DMS79 treated with DMSO at 0.1 percent for 48 hours (cell line): ENCODE measurements at places on chromosomes 6 and 20.

- no peak for DNase-seq
Observed at GRCh38 chr6:8137529-8137939, 35.2 kb upstream of the EEF1E1 start.

GRCh38 chr20:50318710-50319109 lies 128.1 kb downstream of the CEBPB start:
- no peak for DNase-seq

DNA sequence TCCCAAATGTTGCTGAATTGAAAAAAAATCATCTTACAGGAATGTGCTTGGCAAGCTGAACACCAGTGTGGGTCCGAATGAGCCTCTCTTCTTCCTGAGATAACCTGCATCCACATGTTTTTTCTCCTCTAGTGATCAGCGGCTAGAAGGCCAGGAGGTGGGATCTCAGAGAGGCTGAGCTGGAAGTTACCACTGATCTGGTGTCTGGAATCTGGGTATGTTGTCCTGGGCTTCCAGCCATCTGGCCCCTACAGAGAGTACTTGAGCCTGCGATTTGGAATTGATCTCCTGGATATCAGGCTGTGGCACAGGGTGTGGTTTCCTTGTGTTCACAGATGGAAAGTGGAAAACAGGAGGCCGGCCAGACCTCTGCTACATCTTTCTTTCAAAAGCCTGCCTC lies 35.9 kb downstream of the SULF2 start:
- DNase-seq, result no peak

DNA sequence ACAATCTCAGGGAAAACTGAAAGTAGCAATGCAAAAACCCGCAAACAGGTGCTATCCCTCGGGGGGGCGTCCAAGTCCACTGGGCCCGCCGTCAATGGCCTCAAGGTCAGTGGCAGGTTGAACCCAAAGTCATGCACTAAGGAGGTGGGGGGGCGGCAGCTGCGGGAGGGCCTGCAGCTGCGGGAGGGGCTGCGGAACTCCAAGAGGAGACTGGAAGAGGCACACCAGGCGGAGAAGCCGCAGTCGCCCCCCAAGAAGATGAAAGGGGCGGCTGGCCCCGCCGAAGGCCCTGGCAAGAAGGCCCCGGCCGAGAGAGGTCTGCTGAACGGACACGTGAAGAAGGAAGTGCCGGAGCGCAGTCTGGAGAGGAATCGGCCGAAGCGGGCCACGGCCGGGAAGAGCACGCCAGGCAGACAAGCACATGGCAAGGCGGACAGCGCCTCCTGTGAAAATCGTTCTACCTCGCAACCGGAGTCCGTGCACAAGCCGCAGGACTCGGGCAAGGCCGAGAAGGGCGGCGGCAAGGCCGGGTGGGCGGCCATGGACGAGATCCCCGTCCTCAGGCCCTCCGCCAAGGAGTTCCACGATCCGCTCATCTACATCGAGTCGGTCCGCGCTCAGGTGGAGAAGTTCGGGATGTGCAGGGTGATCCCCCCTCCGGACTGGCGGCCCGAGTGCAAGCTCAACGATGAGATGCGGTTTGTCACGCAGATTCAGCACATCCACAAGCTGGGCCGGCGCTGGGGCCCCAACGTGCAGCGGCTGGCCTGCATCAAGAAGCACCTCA lies 166.3 kb downstream of the DTNBP1 start:
- no peak for DNase-seq

DNA sequence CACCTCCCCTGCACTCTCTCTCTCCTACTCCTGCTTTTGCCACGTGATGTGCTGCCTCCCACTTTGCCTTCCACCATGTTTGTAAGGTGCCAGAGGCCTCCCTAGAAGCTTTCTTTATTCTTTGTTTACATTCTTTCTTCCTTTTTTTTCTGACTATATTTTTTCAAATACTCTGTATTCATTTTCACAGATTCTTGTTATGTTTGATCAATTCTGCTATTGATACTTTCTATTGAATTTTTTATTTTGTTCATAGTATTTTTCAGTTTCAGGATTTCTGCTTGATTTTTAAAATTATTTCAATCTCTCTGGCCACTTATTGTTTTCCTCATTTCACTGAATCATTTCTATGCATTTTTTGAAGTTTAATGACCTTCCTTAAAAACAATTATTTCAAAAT lies 801.8 kb downstream of the GRIK2 start:
- DNase-seq, result no peak

- no peak for DNase-seq
Observed at GRCh38 chr6:89836639-89837222, 7.1 kb downstream of the CASP8AP2 start.
